ENCODE measurements at places on chromosomes 6 and 20.

GRCh38 chr20:34435589-34435988, 72.5 kb downstream of the ITCH start:
- no peak for DNase-seq

GRCh38 chr6:14354919-14355572, 237.5 kb downstream of the CD83 start:
- DNase-seq: peak; percentile 34

GRCh38 chr6:146027586-146028251, 1.1 kb upstream of the GRM1 start:
- DNase-seq: no peak

- no peak for DNase-seq
These were observed 31.7 kb downstream of the IRF4 start for GRCh38 chr6:423055-423798.

DNA sequence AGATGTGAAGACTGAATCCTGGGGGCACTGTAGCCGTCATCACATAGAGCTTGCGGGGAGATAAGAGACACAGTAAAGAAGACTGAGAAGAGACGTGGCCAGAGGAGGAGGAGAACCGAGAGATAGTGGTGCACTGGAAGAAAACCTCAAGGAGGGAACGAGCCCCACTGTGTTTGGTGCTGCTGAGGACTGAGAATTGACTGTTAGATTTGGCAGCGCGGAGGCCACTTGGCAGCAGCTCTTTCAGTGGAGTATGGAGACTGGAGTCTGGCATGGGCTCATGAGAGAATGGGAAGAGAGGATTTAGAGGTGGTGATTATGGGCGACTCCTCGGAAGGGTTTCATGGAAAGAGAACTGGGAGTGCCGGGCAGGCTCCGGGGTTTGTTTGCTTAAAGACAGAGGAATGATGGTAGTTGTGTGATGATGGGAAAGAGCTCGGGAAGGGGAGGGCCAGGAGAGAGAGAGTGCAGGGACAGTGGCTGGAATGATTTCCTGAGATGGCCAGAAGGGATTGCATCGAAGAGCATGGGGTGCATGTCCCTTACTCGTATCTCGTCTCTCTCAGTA, 18.0 kb downstream of the CDYL start:
- no peak for DNase-seq

DNA sequence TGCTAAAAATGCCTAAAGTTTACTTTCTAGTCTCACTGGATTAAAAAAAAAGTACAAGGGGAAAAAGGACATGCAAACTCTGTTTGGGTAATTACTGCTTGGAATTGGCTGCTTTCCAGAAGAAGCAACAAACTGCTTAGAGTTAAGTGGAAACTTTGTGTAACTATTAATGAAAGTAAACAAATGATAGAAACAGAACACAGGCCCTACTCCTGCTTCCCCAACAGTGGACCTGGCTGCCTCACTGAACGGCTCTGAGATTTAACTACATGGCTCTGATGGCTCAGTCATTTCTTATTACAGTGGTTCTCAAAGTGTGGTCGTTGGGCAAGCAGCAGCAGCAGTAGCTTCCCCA, 108.5 kb downstream of the MAN1A1 start:
- DNase-seq: no peak

DNA sequence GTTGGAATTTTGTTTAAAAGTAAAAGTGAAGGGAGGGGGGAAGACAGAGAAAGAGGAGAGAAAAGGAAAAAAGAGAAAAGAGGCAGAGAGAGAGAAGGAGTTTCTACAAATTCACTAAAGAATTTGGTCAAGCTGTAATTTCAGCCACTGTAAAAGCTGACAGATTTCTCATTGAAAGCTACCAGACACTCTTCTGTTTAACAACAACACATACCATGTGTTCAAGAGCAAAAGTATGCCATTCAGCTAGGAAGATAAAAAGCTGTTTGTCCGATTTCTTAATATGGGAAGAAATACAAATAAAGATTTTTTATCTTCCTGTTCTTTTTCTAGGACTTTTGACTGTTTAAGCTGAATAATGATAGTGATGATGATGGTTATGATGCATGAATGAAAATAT, 204.8 kb upstream of the RSPO3 start:
- DNase-seq: no peak

DNA sequence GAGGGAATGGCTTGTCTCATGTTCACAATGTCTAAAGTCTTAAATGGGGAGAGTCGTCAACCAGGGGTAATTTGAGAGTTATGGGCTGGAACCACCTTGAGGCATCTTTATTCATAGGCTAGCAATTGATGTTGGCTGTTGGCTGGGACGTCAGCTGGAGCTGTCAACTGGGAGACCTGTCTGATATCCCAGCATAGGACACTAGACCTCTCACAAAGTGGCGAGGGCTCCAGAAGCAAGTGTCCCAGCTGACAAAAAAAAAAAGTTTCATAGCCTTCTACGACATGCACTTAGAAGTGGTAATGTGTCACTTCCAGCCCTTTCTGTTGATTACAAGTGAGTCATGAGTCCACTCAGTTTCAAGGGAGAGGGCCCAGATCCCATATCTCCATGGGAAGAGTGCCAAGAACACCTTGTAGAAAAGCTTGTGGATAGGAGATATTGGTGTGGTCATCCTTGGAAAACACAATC, 278.0 kb downstream of the ESR1 start:
- peak; percentile 38 for DNase-seq

GRCh38 chr6:116157391-116157790, 31.5 kb upstream of the COL10A1 start:
- DNase-seq: no peak

- DNase-seq: no peak
These were observed 31.0 kb downstream of the PHIP start for GRCh38 chr6:79047072-79047471.

GRCh38 chr6:167898673-167899311, 72.1 kb downstream of the AFDN start:
- peak; percentile 75 for DNase-seq

DNA sequence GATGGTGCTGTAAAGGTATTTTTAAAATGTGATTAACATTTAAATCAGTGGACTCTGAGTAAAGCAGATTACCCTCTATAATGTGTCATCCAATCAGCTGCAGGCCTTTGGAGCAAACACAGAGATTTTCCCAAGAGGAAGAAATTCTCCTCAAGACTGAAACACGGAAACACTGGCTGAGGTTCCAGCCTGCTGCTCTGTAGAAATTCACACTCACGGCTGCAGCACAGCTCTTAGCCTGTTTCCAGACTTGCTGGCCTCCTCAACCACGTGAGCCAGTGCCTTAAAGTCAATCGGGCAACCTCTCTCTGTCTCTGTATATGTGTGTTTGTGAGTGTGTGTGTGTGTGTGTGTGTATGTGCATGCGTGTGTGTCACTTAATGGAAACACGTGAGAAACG, 41.1 kb downstream of the PDE10A start:
- DNase-seq: no peak

- no peak for DNase-seq
These were observed 323.3 kb downstream of the CDH4 start for GRCh38 chr20:61575151-61575937.

GRCh38 chr6:27205375-27206278, 41.9 kb upstream of the PRSS16 start:
- DNase-seq: no peak

- DNase-seq: no peak
These were observed 202.6 kb downstream of the TRDN start for GRCh38 chr6:123434186-123434585.

GRCh38 chr6:108957221-108957620, 109.0 kb downstream of the ARMC2 start:
- DNase-seq: no peak

DNA sequence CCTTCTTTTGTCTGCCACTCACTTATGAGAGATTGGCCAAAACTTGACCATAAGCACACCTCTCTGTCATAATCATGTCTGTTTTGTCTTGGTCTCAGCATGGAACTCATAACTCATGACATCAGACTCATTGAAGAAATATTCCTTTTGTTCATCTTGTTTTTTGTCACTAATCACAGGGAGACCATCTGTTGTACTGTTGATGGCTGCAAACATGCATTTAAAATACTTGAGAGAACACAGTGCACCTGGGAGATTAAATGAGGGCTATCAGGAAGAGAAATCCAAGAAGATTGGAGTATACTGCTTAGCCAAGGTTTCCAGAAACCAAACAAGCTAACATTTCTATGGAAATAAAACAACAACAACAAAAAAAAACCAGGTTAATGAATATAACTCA, 689.7 kb downstream of the EPM2A start:
- DNase-seq: no peak

GRCh38 chr6:78910591-78911171, 43.3 kb downstream of the IRAK1BP1 start:
- no peak for DNase-seq

DNA sequence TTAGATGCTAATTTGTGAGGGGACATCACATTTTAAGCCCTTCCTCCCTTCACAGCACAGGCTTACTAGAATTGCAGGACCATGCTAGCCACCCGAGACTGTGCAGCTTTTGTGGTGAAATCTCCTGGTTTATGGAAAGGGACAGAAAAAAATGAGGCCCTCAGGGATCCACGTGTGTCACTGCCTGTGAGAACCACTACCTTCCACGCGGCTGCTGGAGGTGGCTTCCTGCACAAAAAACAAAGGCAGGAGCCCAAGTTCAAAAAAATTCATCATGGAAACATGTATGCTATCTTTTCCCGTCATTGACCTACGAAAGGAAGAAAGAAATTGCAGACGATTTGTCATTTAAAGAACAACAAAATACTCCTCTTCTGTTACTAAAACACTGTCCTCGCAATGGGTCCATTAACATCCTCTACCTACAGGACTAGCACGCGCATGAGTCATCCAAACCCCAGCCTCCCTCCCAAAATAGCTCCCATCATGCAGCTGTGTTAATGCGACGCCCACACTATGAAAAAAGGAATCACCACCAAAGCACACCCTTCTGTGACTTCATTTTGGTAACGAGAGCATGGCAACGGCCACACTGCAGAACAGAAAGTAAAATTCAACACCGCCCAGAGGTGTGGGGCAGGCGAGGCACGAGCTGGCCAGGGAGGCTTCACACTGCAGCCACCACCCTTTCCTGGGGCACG, 45.7 kb downstream of the RAMACL start:
- DNase-seq: no peak

DNA sequence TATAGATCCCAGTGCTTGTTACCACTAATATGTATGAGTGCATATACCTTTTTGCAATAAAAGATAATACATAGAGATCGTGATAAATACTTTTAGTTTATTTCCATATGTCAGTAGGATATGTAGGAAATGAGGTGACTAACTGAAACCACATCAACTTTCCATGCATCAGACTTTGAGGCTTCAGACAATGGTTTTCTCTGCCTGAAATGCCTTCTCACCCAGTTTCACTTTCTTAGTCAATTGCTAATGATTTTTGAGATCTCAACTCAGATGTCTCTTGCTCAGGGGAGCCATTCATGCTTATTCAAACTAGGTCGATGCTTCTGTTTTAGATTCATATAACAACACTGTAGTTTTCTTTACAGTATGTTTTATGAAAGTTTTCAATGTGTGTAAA, 626.6 kb upstream of the ADGRB3 start:
- DNase-seq: no peak

DNA sequence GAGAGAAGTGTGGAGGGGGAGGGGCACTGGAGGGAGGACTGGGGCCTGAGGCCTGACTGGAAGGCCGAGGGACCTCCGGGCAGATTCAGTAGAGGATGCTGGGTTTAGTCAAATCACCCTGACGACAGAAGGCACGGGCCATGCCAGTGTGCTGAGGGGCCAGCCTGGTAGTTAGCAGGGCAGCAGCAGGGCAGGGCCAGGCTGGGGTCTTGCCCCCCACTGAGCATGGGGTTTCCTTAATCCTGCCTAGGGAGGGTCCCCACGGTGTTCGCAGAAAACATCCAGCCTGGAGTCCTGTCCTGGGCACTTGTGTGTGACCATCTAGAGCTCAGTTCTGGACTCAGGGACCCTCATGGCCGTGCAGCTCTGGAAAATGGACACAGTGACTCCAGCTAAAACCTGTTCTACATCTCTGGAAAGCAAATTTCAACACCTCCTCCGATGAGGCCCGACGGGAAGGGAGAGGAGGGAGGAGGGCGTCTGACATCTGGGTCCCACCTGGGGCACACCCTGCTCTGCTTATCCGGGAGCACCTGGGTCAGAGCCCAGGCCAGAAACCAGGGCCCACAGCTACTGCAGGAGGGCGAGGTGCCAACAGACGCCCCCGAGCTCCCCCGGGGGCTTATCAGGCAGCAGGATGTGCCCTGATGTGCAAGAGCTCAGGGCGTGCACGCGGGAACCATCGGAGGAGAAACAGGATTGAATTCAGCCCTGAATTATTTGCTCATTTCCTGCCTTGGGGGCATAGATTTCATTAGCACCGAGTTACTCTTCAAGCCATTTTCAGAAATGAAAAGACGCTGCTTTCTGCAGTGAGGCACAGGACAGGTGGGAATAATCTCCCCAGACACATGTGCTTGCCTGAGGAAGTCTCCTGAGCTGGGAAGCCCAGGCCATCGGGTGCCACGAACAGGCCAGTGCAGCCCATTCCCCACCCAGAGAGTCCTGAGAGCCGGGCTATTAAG, 78.0 kb upstream of the MPC1 start:
- DNase-seq: no peak

DNA sequence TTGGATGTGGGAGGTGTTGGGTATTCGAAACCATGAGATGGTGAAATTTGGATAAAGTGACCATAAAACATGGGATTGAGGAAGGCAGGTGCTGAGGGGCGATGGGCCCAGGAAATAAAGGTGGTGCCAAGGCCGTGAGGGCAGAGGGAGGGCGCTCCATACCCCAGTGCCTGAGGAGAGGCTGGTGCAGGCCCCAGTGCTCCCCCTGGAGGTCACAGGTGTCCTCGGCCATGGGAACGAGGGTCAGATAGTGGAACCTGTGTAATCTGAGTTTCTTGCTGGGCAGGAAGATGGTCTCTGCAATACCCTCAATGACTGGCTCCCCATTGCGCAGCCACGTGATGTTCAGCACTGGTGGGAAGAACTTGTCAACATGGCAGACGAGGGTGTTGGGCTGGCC, 16.2 kb downstream of the HLA-DPB1 start:
- no peak for DNase-seq

DNA sequence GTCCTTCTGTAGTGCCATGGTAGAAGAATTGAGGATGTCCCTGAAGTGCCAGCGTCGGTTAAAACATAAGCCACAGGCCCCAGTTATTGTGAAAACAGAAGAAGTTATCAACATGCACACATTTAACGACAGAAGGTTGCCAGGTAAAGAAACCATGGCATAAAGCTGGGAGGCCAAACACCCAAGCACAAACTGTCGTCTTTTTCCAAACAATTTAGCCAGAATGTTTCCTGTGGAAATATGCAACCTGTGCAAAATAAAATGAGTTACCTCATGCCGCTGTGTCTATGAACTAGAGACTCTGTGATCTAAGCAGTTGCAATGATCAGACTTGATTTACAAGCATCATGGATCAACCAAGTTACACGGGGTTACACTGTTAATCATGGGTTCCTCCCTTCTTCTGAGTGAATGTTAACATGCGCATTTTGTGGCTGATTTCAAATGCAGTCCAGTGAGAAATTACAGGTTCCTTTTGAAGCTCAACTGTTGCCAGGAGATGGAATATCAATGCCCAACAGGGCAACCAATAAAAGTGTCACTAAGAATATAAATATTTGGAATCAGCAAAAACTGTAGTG, 674.9 kb downstream of the GRIK2 start:
- DNase-seq: no peak
